ENCODE measurements at places on chromosomes 3 and 15.

- DNase-seq, result no peak
Measured at GRCh38 chr3:119628390-119628789, 30.7 kb downstream of the PLA1A start.

- no peak for DNase-seq
Measured at GRCh38 chr3:27568393-27568792, 84.2 kb upstream of the SLC4A7 start.

DNA sequence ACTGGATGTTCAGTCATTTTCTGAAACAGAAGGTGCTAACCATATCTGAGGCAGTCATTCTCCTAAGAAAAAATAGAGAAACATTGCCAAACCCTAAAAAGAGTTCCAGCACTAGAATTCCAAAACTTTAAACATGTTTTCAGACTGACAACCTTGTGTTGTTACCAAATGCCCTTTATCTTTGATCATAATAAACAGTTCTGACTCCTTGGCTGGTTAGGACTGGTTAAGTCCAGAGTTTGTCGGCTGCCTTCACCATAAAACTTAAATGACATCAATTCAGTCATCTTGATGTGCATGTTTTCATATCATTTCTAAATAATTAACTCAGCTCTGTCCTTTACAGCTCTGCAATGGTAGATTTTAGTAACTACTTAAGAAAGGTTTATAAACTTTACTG lies 68.0 kb downstream of the COL8A1 start:
- no peak for DNase-seq

GRCh38 chr15:70160267-70160666 lies 62.5 kb upstream of the TLE3 start:
- DNase-seq, result no peak

- DNase-seq, result no peak
Measured at GRCh38 chr3:128232376-128233178, 79.3 kb downstream of the EEFSEC start.

DNA sequence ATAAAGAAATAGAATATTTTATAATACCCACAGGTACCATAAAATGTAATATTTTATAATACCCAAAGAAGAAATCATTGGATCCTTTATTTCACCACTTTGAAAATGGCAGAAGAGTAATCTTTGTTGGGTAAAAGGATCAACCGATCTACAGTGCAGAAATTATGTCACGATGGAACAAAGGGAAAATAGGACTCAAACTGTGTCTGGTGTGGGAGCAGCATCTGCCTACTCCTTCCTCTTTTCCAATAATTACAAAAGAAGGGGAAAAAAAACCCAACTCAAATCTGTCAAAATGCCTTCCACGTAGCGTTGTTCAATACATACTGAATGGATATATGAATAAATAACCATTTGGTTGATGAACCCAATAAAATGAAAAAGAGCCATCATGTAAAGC lies 492.6 kb upstream of the TBL1XR1 start:
- DNase-seq, result no peak

DNA sequence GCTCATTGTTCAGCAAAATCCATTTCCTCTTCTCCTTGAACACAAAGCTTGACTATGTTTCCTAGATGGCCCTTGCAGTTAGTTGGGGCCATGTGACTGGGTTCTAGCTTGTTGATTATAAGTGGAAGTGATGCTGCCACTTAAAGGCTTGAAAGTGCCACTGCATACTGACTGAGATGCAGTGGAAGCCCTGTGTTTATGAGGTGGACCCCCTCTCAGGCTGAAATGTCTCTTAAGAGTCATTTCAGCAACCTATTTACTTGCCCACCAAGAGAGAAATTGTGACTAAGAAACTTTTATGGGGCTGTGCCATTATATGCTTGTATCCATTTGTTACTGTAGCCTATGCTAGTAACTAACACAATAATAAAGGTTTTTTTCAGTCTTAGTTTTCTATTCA lies 8.4 kb upstream of the ANP32A start:
- DNase-seq, result no peak

DNA sequence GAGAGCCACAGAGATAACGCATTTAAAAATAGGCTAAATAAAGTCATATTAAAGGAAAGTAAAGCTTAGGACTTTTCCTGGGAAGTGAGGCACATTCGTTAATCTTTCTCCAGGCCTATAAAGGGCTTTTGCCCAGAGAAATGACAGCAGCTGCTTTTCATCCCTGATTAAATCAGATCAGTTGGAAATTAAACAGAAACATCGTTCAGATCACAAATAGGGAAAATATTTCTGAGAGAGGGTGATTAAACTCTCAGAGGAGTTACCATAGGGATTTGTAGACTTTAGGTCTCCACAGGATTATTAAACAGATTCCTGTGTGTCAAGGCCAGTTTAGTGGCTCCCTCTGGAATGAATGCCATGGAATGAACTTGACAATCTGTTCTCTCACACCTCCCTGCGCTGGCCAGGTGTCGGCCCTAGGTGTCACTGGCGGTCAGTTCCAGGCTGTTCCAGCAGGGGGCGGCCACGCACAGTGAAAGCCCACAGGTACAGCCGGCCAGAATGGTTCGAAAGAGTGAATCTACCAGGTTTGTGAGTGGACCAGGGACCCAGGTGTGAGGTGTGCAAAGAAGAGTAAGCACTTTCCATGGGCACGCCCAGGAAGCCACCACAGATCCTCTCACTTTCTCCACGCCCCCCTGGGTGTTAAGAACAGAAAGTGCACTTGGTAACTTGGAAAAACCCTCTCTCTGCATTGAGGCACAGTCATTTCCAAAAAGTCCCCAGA lies 253.0 kb upstream of the RASGRP1 start:
- peak; percentile 70 for DNase-seq

DNA sequence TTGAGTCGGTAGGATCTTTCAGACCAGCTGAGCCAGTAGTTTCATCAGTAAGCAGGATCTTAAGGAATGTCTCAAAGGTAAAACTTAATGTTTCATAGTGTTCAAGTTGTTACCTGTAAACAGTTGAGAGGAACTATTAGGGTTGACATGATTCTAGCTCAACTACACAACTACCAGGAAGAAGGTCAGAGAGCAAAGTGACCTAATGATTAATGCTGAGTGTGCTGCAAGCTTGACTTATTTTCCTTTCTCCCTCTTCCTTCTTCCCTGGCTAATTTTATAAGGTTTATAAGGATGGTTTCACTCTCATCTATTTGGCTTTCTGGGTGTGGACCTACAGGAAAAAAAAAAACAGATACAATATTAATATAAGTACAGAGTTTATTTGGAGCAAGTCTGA lies 30.2 kb upstream of the LHFPL4 start:
- DNase-seq, result no peak

DNA sequence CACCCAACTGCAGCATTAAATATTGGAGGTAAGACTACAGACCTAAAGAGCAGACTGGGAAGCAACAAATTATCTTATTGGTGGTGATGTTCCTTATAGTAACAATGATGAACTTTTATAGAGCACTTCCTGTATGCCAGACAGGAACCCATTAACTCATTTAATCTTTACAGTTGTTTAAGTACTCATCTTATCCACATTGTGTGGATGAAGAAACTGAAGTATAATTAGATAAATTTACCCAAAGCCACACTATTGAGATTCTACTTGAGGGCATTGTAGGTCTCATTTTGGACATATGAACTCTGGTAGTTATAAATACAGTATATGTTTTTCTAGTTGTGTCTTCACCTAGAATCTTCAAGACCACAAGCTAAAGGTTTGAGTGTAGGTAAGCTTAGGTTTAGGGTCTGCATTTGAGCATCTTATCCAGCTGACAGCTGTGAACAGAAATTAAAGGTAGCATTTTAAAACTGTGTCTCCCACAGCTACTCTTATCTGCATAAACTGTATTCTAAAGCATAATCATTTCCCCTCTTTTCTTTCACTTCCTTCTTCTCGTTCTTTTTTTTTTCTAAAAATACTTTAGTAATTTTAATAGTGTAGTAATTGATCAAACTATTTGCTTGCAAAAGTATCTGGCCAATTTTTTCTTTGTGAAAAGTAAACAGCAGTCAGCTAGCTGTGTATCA lies 138.2 kb downstream of the UBE2E2 start:
- DNase-seq, result no peak

- DNase-seq, result no peak
Measured at GRCh38 chr15:71691081-71691457, 119.3 kb upstream of the NR2E3 start.

DNA sequence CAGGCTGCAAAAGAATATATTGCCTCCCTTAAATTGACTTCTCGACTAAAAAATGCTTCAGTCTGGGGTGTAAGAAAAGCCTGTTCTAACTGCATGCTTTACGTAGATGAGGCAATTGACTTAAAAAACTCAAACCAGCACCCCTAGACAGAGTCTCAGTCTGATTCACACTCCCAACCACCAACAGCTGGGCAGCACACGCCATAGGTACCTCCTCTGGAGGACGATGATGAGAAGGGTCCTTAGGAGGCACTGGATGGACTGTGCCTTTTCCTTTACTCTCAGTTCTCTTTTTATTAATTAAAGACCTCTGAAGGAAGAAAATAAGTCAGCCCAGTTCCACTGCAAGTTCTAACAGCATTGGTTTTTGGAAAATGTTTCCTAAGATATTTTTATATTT lies 175.0 kb downstream of the PDZRN3 start:
- no peak for DNase-seq

- peak; percentile 30 for DNase-seq
Measured at GRCh38 chr3:177358977-177359592, 161.8 kb upstream of the TBL1XR1 start.

DNA sequence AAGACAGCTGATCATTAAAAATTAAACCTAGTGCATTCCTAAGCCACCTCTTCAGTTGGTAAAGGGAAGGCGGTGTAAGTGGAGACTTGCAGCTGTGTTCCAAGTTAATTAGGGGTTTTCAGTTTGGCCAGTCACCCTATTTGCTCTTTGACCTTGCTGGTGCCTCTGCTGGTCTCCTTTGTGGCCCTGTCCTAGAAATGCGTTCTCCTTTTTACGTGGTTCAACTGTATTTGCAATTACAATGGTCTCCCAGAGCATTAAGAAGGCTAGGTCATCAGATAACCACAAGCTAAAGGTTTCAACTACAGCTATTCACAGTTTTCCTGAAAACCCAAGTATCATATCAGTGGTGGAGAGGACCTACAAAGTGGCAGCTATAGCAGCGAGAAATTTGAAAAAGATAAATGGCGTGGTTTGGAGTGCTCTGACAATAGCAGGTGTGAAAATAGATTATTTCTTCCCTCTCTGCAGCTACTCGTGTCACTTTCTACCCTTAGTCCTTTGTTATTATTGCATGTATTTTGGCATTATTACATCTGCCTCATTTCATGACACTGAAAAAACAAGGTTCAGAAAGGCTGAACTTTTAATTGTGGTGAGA lies 203.5 kb upstream of the TBC1D5 start:
- DNase-seq, result no peak

GRCh38 chr15:99322643-99323405 lies 71.5 kb downstream of the LRRC28 start:
- DNase-seq, result no peak

DNA sequence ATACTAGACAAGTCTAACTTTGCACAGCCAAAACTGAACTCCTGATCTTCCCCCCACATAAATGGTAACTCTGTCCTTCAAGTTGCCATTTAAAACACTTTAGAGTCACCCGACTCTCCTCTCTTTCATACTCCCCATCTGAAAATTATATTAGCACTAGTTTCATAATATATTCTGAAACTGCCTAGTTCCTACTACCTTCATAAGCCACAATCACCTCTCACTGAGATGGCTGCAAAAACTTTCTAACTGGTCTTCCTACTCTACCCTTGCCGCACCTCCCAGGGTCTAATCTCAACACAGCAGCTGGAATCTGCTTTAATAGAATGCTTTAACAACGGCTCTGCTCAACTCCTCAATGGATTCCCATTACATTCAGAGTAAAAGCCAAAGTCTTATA lies 55.0 kb downstream of the GLB1 start:
- DNase-seq, result no peak

DNA sequence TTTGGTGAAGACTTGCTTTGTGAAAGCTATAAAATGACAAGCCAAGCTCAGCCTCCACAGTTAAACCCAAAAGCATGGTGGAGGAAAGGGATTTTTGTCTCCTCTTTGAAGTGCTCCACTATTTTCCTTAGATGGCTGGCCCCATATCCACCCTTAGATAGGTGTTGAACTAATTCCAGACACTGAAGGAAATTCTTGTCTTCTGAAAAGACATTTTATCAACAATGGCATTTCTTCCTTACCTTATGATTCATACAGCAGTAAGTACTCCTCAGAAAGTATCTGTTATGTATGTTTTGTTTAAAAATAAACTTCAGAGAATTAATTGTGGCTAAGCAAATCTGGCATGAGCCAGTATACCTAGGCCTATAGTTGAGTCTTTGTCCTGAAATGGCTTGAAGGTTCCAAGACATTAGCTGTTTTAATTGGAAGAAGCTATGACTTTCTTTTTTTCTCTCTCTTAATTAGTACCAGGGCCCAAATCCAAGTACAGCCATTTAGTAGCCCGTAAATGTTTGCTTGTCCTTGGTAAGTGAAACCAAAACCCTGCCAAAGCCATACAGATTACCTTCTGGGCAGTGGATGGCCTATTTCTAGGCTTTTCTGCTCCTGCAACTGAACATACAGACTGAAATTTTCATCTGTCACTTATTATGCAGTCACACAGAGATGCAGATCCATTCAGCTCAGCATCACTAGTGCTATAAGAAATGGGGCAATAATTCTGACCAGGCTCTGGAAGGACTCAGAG lies 5.1 kb upstream of the BFSP2 start:
- DNase-seq, result no peak

DNA sequence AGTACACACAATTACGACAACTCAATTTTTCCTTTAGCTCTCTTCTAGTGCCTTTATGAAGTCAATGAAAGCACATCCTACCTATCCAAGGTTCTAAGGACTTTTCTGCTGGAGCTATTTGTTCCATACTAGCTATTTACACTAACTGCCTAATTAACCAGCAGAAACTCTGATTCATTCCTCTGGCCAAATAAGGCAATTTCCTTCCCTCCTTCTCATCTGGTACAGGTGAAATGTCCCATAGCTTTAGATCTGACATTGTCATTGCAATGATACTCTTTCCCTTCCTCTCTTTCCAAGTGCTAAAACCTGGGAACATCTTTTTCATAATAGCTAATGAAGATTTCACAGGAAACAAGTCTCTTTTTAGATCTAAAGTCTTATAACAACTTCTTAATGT lies 521.7 kb downstream of the SOX2 start:
- DNase-seq, result no peak

Data from activated T-helper 2 cell treated with anti-CD3 and anti-CD28 coated beads, Interferon-gamma antibody, Interleukin-2, Interleukin-4, amounts not matched to agents 10 μg/mL and 5 μg/mL and 100 μg/mL, durations not matched to agents 14 hours and 24 hours and 36 hours (primary cell).